CD4-positive, alpha-beta T cell treated with Interleukin-4 for 1 hour (primary cell): ENCODE measurements at places on chromosomes 1 and 21.

GRCh38 chr1:81700728-81701470 is 99.8 kb upstream of the ADGRL2 start:
- no peak for DNase-seq

DNA sequence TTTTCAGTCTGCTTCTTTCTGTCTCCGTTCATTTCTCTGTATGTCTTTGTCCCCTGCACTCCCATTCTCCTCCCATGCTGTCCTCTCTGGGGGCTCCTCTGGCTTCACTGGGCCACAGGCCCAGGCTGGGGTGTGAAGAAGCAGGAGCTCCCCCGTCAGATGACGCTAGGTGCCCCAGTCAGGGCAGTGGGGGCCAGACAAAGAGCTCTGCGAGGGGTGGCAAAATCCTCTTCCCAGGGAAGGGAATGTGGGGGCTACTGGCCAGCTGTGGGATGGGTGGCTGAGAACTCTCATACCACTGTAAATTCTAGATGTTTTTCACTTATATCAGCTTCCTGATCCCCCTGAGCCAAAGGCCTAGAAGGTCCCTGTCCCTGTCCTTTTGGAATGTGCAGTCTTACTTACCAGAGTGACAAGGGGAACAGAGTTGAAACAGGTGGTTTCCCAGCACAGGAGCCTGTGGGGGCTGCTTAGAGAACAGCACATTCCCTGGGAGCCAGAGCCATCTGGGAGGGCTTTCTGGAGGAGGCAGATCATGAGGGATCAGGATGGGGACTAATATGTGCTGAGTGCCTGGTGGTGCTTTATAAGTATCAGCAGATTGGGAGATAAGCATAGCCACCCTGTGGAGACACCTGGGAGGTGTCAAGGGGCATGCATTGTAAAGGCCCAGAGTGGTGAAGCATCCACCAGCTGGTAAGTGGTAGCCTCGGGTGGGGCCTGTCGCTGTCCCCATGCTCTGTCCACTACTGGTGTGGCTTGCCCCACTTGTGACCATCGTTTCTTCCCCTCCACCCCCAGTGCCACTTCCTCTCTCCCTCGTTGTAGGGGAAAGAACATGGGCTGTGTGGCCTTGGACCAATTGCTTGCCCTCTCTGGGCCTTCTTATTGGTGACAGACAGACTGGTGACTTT is 10.1 kb upstream of the PADI1 start:
- peak; percentile 10 for DNase-seq

DNA sequence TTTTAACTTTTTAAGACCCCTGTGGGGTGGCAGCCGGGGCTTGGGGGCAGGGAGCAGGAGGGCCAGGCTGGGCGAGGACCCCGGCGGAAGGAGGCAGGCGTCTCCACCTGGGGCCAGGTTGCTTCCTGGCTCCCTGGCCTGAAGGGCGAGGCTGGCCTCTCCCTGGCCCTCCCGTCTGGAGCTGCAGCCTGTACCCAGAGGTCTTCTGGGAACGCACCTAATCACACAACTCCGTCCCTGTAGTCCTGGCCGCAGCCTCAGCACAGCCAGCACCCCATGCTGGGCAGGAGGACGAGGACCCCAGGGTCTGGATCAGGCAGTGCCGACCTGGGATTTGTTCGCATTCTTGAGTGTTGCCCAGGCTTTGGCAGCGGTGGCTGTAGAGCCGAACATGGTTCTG is 14.1 kb upstream of the TTC34 start:
- DNase-seq: no peak

GRCh38 chr1:58412071-58412580 is 134.4 kb downstream of the OMA1 start:
- DNase-seq: no peak

DNA sequence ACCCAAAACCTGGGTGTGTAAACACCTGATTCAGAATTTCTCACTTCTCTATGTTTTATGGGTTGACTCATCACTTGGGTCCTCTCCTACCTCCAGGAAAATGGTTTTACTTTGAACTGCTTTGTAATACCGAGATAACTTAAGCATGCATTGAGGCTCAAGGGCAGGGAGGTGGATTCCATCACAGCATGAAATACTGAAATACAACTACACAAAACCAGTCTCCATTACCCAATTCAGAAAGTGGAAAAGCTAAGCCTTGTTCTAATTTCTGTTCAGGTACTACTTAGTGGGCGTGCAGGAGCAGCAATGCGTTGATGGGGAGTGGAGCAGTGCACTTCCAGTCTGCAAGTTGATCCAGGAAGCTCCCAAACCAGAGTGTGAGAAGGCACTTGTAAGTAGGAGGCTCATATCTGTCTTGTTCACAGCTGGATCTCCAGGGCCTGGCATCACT is 6.1 kb upstream of the C4BPA start:
- no peak for DNase-seq

- DNase-seq: no peak
Measured at GRCh38 chr1:205967554-205968335, 24.5 kb upstream of the SLC26A9 start.

GRCh38 chr1:207404849-207405525 is 49.1 kb upstream of the CR2 start:
- peak; percentile 75 for DNase-seq

DNA sequence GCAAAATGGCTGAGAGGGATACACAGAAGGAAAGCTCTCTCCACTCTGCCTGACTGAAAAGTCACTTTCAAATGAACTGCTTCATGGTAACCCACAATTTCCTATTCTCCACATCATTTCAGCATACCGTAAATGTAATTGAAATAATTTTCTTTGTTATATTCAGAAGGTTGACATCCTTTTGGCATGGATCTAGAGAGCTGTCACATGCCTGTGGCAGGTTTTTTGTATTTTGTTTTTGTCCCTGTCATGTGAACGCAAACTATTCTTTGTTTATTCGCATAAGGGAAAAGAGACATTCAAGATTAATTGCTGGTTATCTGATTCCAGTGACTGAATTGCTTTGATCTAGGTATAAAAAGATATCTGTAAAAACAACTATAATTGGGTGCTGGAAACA is 1808.1 kb downstream of the NCAM2 start:
- DNase-seq: no peak

DNA sequence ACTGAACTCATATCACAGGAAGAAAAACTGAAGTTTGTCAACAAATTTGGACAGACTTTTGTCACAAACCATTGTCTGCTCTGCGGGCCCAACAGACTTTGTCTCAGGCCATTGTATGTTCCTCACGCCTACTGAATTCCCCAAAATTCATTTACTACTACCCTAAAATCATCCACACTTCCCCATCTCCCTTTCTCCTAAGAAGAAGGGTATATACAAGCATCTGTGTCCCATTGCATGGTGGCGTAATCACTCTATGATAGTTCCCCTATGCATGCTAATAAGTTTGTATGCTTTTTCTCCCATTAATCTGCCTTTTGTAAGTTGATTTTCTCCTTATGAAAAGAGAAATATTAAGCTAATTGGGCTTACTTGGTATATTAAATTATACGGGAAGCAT is 54.9 kb upstream of the ATF3 start:
- DNase-seq: no peak

- peak; percentile 56 for DNase-seq
Measured at GRCh38 chr1:225250432-225250831, 177.4 kb downstream of the LBR start.

- no peak for DNase-seq
Measured at GRCh38 chr1:56490619-56491018, 88.7 kb downstream of the PLPP3 start.

- DNase-seq: peak; percentile 56
Measured at GRCh38 chr1:100353071-100353801, 930 bp downstream of the CDC14A start.

- DNase-seq: no peak
Measured at GRCh38 chr1:87104140-87104539, 189.7 kb downstream of the HS2ST1 start.

- no peak for DNase-seq
Measured at GRCh38 chr1:209395169-209395568, 188.3 kb upstream of the CAMK1G start.

DNA sequence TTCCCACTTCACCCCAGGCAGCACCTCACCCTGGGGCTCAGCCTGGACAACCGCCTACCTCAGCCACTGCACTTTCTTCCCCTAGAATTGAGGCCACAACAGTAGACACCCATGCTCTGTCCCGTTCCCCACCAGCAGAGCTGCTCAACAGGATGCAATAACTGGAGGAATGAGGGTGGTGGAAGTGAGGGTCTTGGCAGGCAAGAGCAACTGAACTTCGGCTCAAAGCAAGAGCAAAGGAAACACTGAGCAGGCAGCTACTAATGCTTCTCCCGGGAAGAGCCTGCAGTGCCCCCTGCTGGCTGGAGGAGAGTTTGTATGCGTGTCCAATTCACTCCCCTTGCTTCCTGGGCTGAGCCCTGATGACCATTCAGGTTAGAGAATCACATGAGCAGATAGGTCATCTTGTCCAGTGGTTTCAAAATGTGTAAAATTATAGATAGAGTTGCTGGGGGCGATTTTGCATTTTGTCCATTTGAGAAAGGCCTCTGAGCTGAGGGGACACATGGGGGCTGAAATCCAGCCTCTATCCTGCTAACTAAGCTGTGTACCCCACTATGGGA is 13.9 kb downstream of the NT5C1A start:
- peak; percentile 68 for DNase-seq

- peak; percentile 41 for DNase-seq
Measured at GRCh38 chr1:99766378-99766800, at the start of gene FRRS1. Gene FRRS1 (minus strand): TSS chr1:99766635. CDS start chr1:99748768, 17,867 bp downstream.

DNA sequence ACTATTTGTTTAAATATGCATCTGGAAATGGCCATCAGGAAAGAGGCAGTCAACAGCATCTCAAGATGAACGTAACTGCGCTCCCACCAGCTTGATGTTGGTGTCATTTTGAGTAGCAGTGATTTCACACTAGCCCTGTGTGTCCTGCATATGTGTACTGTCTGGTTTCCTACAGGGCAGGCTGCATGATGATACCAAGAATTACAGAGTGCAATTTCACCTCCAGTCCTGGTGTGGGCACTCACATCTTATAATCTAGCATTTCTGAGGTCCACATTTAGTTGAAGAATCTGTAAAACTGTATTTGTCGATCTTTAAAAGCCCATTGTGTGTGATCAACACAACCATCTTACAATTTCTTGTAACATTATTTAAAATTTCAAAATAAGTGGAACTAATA is 336.4 kb downstream of the PAPPA2 start:
- DNase-seq: no peak

GRCh38 chr1:8352471-8352845 is 34.5 kb downstream of the SLC45A1 start:
- DNase-seq: no peak

GRCh38 chr1:116128664-116129063 is 17.5 kb downstream of the MAB21L3 start:
- DNase-seq: no peak

- DNase-seq: no peak
Measured at GRCh38 chr1:27967884-27968466, 8.2 kb downstream of the XKR8 start.

DNA sequence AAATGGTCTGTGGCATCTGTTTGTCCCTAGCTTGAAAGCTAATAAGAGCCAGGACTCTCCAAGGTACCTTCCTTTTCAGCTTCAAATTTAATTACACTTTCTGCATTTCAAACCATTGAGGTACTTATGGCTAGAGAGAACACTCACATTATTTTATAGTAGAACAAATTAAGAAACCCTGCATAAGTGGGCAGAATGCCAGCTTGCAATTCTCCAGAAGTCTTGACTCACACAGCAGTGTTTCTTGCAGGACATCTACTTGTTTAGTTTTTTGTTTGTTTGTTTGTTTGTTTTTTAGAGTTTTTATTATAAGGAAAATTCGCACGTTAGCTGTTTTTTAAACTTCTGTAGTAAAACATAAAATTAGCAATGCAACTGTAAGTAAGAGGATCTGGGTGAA is 397.2 kb downstream of the NEGR1 start:
- DNase-seq: no peak

GRCh38 chr1:160605205-160605604 is 25.9 kb upstream of the CD84 start:
- DNase-seq: peak; percentile 29

- DNase-seq: no peak
Measured at GRCh38 chr1:18126616-18127015, 19.0 kb downstream of the IGSF21 start.

- no peak for DNase-seq
Measured at GRCh38 chr1:17567582-17567981, 28.1 kb downstream of the ARHGEF10L start.

GRCh38 chr1:18908911-18909771 is 6.8 kb upstream of the ALDH4A1 start:
- no peak for DNase-seq

DNA sequence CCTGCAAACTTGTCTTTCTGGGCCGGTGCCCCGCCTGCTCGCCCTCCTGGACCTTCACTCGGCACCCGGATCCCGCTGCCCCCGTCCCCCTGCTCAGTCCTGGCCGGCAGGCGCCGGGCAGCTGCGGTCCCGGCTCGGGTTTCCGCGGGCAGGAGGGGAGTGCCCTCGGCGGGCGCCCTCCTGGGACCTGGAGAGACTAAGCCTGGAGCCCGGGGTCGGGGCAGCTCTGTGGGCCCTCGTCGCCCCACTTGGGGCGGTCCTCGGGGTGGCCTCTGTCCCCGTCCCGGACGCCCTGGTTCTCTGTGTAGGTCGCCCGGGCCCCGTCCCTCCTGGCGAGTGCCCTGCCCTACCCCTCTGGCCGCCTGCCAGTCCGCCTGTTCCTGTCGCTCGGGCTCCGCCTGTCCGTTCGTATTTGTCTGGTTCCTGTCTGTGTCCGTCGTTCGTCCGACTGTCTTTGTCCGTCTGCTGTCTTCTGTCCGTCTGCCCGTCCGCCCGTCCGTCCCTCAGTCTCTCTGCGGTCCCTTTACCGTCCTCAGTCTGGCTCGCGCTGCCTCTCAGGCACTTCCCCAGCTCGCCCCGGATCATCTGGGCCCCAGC is 490 bp downstream of the SERINC2 start:
- DNase-seq: no peak

DNA sequence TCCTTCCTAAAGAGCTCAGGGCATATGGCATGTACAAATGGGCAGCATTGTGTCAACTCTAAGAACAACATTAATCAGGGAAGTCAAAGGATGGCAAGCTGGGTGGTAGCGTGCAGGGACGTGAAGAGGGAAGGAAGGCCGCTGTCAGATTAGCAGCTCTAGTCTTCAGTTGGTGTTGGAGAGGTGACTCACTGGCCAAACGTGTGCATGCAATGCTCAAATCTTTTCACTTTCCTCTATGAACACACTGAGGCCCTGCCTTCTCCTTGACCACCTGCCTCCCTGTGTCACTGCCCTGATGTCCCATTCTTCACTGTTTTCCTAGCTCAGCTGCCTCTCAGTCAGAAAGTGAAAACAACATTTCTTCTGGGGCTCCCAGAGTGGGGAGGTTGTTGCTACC is 5.9 kb upstream of the PIGR start:
- DNase-seq: no peak

DNA sequence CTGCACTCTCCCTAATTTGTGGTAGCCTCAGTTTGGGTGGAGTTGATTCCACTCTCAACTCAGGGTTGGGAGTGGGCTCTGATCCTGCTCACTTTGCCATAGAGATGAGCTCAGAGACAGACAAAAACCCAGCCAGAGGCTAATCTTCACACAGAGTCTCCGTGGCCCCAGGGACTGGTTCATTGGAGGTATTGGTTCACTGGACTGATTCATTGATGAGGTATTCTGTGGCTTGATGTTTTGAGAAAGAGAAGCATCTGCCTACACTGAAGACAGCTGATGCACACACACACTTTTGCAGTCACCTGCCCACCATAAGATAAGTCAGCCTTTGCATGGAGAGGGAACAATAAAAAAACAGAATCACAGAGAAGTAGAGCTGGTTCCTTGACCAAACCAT is 183.8 kb downstream of the AJAP1 start:
- DNase-seq: no peak

GRCh38 chr1:89538361-89538760 is 13.7 kb downstream of the LRRC8B start:
- DNase-seq: no peak
